ENCODE measurements at places on chromosomes 16 and 17. TPM values are rescaled to one million over a fixed set of nuclear protein-coding genes. Genes with fewer than 3 reads are reported as not detected.

The SEPHS2 gene
- total RNA-seq: 13.1 TPM

The PRSS36 gene
- total RNA-seq: 0.99 TPM

The PPY gene
- total RNA-seq: not detected

The TP53TG3C gene
- not detected for total RNA-seq

DNA sequence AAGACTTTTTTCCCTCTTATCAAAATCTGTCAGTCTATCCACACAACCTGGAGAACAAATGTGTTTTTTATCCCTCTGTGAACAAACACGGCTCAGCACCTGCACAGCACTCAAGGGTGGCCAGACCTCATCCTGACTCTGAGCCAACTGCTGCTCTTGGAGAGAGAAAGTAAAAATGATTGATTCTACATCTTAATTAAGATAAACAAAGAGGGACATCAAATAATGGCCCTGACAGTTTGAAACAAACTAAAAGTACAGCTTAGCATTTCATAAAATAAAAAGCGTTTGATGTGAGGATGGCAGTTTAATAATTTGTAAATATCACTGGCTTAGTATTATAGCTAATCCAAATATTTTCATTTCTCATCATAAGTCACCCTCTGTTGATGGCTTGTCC is 106.2 kb downstream of the SNX11 start:
- no peak for DNase-seq

DNA sequence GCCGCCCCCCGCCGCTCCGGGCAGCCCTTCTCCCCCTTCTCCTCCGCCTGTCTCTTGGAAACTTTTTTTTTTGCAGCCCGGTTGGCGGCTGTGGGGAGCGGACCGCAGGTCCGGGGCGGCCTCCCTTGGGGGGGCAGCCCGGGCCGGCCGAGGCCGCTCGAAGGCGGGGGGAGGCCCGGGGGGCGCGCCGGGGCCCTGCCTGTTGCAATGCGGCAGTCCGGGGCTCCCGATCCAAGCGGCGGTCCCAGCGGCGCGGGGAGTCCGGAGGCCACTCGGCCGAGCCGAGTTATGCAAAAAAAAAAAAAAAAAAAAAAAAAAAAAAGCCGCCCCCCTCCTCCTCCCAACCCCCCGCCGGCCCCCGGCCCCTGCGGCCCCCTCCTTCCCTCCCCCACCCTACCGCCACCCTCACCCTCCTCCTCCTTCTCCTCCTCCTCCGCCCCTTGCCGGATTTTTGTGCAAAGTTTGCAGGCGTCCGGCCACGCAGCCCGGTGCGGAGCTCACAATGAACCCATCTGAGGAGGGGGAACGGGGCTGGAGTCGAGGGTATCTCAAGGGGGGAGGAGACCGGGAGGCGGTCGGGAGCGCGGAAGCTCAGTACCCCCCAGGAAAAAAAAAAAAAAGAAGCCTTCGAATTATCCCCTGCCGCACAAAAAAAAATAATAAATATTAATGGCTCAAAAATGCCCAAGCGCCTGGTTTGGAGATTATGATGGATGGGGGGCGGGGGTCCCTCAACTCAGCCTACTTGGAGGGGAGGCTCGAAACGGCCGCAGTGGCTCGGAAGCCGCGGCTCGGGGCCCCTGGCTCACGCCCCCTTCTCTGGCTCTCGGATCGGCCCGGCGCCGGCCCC is at the start of gene ZNF423:
ZNF423 (minus strand) TSS at position 291 of the 850 bp plus-strand sequence. CDS start 338 bp downstream, outside the sequence.
- DNase-seq: no peak

- DNase-seq: peak; percentile 85
Observed at GRCh38 chr17:7836596-7837407, 2.8 kb downstream of the KDM6B start.

GRCh38 chr17:44959821-44960531 is 8.1 kb downstream of the C1QL1 start:
- no peak for DNase-seq

GRCh38 chr16:89604764-89605163 is 8.7 kb upstream of the DPEP1 start:
- no peak for DNase-seq

- DNase-seq: no peak
Observed at GRCh38 chr16:76941113-76941512, 249.9 kb upstream of the MON1B start.
